Cardiac septum (tissue), 1 donor: ENCODE measurements at places on chromosomes 1 and 21. TPM values are rescaled to one million over a fixed set of nuclear protein-coding genes. Genes with fewer than 3 reads are reported as not detected.

FOXE3 gene
- total RNA-seq = not detected

PPIAL4G gene
- total RNA-seq = not detected

VASH2 gene
- 0.38 TPM for total RNA-seq

TDRD5 gene
- not detected for total RNA-seq

F11R gene
- 10.3 TPM for total RNA-seq

RNF11 gene
- total RNA-seq = 137 TPM

NBL1 gene
- 55.9 TPM for total RNA-seq

CHD1L gene
- 13.0 TPM for total RNA-seq

YBEY gene
- 14.1 TPM for total RNA-seq

NR5A2 gene
- total RNA-seq = 0.89 TPM

PRELP gene
- 49.7 TPM for total RNA-seq

KCNJ9 gene
- total RNA-seq = not detected

BSND gene
- total RNA-seq = not detected

DNA sequence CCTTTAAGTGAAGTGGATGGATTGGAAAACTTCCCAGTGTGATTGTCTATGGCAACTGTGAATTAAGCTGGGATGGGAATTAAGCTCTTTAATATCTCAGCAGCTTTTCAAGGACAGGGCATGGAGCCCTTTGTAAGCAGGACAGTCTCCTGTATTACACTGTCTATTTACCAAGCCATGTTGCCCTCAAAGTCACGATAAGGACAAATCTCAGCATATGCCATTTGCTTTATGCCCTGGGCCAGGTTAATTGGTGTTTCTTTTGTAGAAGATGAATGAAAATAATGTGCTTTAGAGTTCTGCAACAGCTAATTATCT is 17.6 kb downstream of the UTP25 start:
- DNase-seq = no peak

DNA sequence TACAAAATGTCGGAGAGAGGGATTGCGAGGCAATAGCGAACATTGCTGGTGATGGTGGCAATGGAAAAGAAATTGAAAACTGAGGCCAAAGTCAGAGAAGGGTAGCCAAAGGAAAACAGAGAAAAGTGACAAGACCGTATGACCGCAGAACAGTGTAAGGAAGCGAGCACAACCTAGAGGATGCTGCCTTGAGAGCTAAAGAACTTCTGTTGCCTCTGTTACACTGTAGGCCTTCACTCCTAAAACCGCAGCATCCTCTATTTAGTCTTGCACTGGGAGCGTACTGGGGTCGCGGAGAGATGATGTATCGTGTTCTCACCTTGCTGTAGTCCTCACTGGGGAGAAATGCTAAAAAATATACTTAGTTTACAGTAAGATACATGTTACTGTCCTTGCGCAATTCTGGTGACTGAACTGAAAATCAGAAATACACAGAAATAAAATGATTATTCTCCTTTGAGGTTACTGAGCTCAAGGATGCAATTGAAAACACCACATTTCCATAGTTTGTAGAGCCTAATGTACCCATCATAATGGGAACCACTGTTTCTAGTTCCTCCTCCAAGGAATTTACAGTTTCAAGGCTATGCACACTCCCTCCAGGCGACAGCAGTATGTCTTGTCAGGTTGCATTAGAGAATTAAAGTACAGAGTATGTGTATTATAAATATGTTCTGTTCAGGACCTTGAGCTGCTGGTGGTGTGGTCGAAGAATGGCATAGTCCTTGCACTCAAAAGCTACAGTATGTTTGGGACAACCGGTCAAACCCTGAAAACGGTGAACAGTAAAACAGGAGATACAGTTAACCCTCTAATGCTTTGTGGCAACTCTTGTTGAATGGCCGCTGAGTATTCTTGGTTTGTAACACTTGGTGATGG is 1.3 kb downstream of the NEK7 start:
- DNase-seq = no peak

- DNase-seq = no peak
Measured at GRCh38 chr1:185393815-185394214, 76.8 kb upstream of the IVNS1ABP start.

DNA sequence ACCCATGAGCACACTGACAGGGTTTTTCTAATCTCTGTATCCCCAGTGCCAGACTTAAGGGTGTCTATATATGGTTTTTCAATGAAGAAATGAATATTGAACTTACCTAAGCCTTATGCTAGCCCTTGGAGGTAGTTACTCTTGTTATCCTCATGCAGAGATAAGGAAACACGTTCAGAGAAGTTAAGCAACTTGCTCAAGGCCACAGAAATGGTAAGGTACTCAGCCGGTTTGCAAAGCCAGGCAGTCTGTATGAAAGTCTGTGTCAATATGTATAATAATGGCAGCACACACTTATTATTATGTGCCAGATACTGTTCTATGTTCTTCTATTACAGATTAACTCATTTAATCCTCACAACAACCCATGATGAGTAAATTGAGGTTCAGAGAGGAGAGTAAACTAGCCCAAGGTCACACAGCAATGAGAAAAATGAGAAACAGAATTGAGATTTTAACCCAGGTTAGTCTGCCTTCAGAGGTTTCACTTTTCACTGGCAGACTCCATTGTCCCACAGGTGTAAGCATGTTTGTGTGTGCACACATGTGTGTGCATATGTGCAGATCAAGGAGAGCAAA is 54.6 kb upstream of the CSF3R start:
- DNase-seq = no peak

GRCh38 chr21:28439788-28440187 is 552.9 kb downstream of the LTN1 start:
- DNase-seq = no peak

DNA sequence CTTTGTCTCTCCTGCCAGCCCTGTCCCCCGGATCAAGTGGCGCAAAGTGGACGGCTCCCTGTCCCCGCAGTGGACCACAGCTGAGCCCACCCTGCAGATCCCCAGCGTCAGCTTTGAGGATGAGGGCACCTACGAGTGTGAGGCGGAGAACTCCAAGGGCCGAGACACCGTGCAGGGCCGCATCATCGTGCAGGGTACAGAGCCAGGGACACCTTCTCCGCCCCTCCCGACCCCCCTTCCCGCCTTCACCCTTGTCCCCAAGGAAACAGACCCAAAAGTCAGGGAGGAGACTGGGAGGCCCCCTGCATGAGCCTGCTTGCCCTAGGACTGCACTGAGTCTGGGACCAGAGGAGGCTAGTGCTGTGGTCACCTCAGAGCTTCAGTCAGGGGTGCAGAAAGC is 18.2 kb downstream of the CNTN2 start:
- no peak for DNase-seq

DNA sequence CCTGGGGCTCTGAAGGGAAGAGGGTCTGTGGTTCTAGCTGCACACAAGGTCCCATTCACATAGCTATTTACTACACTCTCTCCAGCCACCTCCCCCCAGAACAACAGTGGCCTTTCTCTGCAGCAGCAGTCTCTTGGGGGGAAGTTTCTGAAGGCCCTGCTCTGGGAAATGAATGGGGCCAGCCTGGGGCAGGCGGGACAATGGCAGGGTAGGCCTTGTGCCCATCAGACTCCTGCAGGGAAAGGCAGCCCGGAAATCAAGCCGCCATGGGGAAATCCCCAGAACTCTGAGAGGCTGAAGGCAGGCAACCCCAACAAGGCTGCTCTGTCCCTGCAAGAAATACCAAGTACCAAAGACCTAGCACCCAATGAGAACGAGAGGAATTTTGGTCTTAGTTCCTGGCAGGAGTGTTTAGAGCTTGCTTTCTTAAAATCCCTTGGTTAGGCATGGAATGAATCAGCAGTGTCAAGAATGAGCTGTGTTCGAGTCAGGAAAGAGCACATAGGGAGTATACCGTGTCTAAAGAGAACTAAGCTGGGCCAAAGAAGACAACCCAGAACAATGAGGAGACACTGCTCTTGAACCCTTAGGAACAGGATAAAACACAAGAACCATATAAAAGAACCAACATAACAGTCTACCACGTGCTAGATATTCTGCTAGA is 11.3 kb downstream of the ARHGEF11 start:
- no peak for DNase-seq

GRCh38 chr21:14687268-14687625 is 141.1 kb upstream of the SAMSN1 start:
- no peak for DNase-seq

DNA sequence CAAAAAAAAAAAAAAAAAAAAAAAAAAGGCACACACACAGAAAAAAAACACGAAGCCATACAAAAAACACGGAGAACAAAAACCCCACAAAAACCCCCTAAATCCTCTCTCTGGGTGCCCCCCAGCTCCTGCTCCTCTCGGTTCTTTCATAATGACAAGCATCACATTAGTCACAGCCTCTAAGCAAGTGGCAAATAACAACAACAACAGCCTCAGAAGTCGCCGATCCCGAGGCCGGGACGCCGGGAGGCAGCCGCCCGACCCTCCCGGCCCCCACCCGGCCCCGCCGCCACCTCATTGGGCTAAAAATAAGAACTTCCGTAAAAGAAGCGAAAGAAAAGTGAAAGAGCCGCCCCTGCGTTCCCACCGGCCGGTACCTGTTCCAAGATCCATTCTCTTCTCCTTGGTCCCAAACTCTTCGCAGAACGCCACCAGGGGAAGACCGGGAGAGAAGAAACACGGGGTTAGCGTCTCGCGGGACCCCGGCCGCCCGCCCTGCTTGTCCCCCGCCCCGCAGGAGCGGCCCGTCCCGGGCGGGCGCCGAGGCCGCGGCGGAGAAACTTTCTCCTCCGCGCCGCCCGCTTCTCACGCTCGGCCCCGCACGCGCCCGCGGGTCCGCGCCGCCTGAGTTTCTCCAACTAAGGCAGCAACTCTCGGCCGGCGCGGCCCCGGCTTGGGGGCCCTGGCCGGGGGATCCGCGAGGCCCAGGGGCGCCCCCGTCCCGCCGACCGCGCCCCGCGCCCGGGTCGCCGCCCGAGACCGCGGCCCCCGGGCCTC is 102.8 kb downstream of the CASZ1 start:
- DNase-seq = no peak

- DNase-seq = no peak
Measured at GRCh38 chr1:197738927-197739326, 36.4 kb downstream of the DENND1B start.

- no peak for DNase-seq
Measured at GRCh38 chr1:51032936-51033335, 62.9 kb downstream of the CDKN2C start.

GRCh38 chr1:59178339-59179187 is 118.3 kb upstream of the FGGY start:
- no peak for DNase-seq

DNA sequence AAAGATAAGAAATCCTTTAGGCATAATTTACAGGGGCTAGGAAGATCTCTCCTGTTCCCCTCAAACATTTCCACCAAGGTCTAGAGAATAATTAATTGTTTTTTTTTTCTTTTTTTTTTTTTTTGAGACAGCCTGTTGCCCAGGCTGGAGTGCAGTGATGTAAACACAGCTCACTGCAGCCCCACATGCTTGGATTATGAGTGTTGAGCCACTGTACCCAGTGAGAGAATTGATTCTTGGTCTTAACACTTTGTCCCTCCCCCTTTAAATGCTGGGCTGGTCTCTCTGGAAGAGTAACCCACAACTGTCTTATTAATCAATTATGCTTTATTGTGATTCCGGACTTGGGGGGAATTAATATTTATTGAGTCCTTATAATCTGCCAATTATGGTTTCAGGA is 33.4 kb downstream of the ATF3 start:
- DNase-seq = no peak

- DNase-seq = no peak
Measured at GRCh38 chr21:44966135-44967081, 26.6 kb downstream of the SLX9 start.

GRCh38 chr1:93813076-93813475 is 65.9 kb downstream of the DNTTIP2 start:
- no peak for DNase-seq

GRCh38 chr1:206703661-206704060 is 19.0 kb downstream of the MAPKAPK2 start:
- no peak for DNase-seq

- no peak for DNase-seq
Measured at GRCh38 chr1:61299463-61299862, 217.1 kb downstream of the NFIA start.

- no peak for DNase-seq
Measured at GRCh38 chr21:29827236-29827635, 112.6 kb downstream of the GRIK1 start.

- no peak for DNase-seq
Measured at GRCh38 chr1:9031484-9032259, 5.4 kb upstream of the SLC2A7 start.

DNA sequence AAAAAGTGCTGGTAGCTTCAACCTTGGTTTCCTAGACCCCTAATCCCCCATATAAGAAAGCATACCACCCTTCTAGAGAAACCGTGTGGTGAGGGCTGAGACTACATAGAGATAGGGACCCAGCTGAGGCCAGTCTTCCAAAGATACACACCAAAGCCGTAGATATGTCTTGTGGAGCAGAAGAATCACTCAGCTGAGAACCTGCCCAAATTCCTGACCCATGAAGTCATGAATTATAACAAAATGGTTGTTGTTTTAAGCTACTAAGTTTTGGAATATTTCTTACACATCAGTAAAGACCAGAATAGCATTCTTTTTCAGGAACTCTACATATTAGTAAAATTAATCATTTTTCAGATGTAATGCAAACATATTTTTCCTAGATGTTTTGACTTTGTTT is 3.3 kb upstream of the SNRPE start:
- DNase-seq = no peak

- DNase-seq = no peak
Measured at GRCh38 chr1:36934061-36934460, 100.3 kb downstream of the GRIK3 start.

DNA sequence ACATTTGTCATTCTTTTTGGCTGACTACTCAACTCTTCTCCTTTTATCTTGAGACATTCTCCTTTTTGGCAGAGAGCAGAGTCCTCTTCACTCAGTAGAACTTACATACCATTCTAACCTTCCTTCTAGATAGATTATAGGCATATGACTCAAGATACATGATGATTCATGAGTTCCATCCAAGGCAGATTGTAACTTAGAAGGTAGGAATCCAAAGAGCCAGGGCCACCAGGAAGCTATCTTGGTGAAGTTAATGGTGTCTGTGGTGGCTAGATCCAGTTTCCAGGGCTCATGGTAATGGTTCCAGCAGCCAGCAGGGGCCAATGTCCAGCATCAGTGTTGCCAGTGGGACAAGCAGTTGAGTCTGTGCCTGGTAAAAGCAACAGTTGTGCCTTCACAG is 76.1 kb upstream of the KIAA0040 start:
- DNase-seq = no peak

DNA sequence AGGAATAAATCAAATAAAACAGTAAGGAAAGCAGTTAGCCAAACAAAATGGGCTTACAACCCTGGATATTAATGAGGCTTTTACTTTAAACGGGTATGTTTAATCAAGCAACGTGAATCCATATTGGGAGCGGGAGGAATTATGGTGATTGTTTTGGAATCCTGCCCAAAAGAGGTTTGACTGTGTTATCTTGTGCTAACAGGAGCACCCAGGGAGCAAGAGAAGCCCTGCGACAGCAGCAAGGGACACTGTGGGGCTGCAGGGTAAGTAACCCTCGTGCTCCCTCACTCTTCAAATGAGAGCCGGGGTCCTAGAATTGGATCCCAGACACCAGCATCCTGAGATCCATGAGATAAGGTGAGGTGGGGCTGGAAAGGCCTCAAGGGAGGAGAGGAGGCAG is 72.6 kb upstream of the PGBD5 start:
- no peak for DNase-seq

- no peak for DNase-seq
Measured at GRCh38 chr1:1986451-1987141, 17.0 kb downstream of the CFAP74 start.
